Cortex of kidney (tissue), 1 donor: ENCODE measurements at places on chromosomes 16 and 17.

GRCh38 chr17:48215583-48216139 lies 108.1 kb downstream of the SNX11 start:
- DNase-seq, result no peak

- no peak for DNase-seq
Observed at GRCh38 chr16:28326881-28327610, 34.7 kb downstream of the SBK1 start.

- DNase-seq, result no peak
Observed at GRCh38 chr17:57020208-57020607, 42.3 kb downstream of the SCPEP1 start.

GRCh38 chr17:21455761-21456160 lies 79.6 kb downstream of the KCNJ12 start:
- no peak for DNase-seq

DNA sequence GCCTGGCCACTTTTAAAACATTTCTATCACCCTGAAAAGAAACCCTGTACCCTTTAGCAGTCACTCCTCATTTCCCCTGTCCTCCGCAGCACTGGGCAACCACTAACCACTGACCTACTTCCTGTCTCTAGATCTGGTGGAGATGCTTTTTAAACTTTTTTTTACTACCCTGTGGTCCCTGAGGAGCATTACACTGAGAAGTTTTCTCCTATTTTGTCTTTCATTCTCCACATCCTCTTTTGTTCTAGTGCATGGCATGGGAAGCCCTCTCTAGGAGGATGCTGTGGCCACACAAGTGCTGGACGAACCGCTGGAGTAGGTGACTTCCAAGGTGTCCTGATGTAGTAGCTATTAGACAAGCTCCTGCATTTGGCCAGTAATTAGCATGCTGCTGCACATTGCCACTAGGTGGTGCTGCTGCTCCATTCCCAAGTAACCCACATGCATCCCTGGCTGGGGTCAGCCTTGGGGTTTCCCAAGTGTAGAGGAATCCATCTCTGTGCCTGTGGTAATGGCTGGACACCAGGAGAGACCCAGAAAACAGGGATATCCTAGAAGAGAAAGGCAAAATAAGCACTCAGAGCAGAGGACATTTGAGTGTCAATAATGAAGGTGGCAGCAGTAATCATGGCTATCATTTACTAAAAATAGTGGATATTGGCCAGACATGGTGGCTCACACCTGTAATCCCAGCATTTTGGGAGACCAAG lies 143.8 kb upstream of the CRHR1 start:
- DNase-seq, result no peak

GRCh38 chr16:88769617-88770460 lies 15.2 kb downstream of the PIEZO1 start:
- DNase-seq, result no peak

DNA sequence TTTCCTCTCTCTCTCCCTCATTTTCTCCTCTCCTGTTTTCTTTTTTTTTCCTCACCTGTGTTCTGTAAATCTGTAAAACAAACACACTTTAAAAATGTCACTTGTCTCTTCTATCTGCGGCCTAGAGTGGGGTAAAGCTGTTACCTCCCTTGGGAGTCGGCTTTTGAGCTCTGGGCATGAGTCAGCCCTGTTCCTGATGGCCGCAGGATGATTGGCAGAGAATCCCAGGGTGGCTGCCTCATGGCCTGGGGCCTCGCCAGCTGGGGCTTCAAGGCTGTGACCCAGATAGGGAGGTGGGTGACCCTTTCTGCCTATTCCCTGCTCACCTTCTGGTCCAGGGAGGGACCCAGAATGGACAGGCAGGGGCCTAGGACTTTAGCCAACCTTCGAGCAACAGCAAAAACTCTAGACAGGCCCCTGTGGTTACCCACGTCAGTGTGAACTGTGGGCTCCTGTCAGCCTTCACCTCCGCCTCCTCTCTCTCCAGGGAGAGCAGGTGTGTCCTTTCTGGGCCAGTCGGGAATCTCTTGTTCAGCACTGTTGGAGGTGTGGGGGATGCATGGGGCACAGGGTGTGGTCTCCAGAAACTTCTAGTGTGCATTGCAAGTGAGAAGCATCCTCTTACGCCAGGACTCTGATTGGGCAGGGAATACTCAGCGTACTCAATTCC lies 87.4 kb downstream of the RAP1GAP2 start:
- no peak for DNase-seq

GRCh38 chr16:12672986-12673385 lies 130.7 kb downstream of the CPPED1 start:
- DNase-seq, result no peak

GRCh38 chr17:17767154-17767869 lies 69.5 kb downstream of the SREBF1 start:
- DNase-seq, result no peak

DNA sequence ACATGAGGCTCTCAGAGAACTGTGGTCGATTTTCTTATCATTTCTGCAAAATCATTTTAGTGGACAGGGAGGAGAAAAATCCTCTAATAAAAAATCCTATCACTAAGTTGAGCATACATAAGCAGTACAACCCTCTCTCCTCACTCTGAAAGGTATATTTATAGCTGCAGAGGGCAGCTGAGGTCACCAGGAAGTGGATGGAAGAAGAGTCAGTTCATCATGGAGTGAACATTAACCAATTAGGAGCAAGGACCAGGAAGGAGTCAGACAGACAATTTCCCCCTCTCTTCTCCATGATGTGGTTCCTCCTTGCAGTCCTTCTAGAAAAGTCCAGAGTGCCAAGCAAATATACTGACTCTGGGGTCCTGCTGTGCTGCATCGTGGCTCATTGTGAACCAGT lies 253.7 kb downstream of the TOX3 start:
- DNase-seq, result no peak

- DNase-seq, result no peak
Observed at GRCh38 chr17:81094509-81095382, 59.8 kb downstream of the BAIAP2 start.

GRCh38 chr17:4436381-4436780 lies 2.6 kb downstream of the SPNS3 start:
- no peak for DNase-seq

DNA sequence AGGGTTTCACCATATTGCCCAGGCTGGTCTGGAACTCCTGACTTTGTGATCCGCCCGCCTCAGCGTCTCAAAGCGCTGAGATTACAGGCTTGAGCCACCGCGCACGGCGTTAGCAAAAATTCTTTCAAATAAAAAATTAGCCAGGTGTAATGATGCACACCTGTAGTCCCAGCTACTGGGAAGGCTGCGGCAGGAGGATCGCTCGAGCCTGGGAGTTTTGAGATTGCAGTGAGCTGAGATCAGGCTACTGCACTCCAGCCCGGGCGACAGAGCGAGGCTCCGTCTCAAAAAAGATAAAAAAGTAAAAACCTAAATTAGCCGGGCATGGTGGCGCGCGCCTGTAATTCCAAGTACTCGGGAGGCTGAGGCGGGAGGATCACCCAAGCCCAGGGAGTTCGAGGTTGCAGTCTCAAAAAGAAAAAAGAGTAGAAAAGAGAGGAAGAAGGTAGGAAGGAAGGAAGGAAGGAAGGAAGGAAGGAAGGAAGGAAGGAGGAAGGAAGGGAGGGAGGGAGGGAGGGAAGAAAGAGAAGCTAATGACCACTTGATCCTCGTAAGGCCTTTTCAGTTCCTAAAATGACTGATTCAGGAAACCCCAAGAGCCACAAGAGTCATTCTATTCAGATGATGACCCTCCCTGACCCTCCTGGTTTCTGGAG lies 59.2 kb downstream of the SRL start:
- DNase-seq, result no peak

GRCh38 chr16:3971261-3971660 lies 90.7 kb upstream of the CREBBP start:
- DNase-seq, result no peak

GRCh38 chr16:70589998-70590471 lies 56.3 kb upstream of the IL34 start:
- DNase-seq, result no peak

- no peak for DNase-seq
Observed at GRCh38 chr16:73020409-73020884, 27.5 kb downstream of the ZFHX3 start.

GRCh38 chr16:85899444-85899843 lies 482 bp downstream of the IRF8 start:
- no peak for DNase-seq

DNA sequence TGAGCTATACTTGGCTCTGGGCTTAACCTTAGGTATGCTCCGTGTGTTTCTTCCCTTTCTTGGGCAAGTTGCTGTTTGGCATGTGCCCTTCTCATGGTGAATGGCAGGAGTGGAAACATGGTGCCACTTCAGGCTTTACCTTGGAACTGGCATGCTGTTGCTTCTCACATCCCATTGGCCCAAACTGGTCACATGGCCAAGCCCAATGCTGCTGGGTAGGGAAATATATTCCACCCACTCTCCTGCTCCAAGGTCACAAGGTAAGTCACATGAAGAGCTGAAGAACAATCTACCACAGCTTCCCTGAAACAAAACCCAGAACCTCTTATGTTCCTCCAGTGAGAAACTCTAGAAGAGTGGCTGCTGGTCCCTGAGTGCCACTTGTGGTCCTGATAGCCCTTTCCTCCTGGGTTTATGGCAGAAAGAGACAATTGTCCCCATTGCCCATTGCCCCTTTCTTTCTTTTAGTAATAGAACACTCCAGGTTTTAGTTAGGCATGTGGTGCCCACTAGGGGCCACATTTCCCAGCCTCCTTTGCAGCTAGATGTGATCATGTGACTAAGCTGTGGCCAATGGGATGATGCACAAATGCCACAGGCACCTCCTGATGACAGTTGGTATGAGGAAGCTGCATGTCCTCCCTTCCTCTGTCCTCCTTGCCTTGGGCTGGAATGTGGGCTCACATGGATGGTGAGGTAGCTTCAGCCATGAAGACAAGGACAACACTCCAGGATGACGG lies 50.3 kb downstream of the MEOX1 start:
- no peak for DNase-seq

GRCh38 chr16:15452246-15452855 lies 18.0 kb downstream of the BMERB1 start:
- DNase-seq, result no peak

GRCh38 chr16:12324152-12324551 lies 347.6 kb downstream of the SNX29 start:
- DNase-seq, result no peak

DNA sequence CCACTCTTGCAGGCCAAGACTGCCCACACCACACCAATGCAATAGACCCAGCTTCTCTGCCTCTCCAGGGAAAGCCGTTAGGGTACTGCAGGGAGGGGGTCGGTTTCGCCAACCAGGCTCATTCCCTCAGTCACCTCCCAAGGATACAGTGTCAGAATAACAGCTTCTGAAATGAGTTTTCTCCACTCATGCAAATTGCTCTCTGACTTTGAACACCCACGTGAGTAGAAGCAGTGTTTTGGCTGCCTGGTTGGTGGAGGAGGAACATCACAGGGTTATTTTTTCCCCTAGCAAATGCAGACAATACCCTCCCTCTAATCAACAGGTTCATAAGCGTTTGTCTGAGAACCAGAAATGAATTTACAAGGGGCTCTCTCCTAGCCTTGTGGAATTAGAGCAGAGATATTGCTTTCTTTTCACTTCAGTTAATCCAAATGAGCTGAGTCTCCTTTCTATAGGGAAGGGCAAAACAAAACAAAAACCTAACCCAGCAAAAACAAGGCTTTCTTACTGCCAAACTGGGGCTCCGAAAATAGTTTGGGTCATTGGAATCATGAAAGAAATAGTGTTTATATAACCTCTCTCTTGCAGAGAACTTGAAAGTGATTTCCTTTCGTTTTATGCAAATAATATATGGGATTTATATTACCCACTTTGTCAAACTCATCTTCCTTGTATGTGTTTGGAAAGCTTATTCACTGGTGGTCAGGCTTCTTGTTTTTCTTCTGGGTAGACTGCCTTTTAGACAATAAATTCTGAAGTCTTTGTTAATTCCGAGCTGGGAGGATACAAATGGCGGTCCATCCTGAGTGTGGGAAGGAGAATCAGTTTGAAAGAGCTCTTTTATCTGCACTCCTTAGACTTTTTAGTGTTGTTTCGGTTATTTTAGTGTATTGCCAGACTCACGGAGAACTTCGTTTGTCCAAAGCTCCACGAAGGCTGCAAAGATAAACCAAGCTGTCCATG lies 229.9 kb downstream of the MSI2 start:
- DNase-seq, result no peak

DNA sequence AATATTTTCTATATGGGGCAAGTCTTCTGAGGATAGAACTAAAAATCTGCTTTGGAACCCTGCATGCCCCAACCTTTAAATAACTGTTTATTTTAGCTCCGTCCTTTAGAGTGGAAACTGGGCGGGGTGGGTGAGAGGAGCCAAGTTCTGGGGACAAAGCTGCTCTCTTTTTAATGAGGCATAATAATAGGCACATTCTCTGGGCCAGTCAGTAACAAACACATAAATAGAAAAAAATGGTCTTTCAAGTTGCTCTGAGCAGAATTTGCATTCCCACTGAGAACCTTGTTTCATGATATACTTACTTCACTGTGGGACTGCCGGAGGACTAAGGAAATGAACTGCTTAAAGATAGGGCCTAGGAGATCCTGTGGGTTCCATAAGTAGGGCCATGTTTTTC lies 51.5 kb downstream of the KNOP1 start:
- DNase-seq, result no peak

- no peak for DNase-seq
Observed at GRCh38 chr17:1019451-1019850, 22.5 kb downstream of the TIMM22 start.

DNA sequence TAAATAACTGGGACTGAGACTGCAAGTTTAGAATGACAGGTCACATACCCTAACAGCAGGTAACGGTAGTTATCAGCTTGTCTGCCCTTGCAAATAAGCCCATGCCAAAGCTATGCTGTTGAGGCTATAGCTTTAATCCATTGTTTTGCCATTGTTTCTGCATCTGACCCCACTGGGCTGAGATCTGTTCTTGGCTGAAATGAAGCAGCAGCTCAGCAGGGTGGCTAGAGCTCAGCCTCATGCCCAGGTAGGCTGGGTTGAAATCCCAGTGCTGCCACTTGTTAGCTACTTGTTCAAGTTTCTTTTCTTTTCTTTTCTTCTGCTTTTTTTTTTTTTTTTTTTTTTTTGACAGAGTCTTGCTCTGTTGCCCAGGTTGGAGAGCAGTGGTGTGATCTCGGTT lies 40.1 kb downstream of the NKD1 start:
- no peak for DNase-seq

- DNase-seq, result no peak
Observed at GRCh38 chr16:57647136-57647875, 18.9 kb downstream of the ADGRG1 start.

GRCh38 chr17:34377078-34377823 lies 14.2 kb upstream of the CCL1 start:
- no peak for DNase-seq

GRCh38 chr17:9868552-9868951 lies 36.5 kb downstream of the RCVRN start:
- DNase-seq, result no peak

- no peak for DNase-seq
Observed at GRCh38 chr16:72179204-72179970, 7.4 kb upstream of the PMFBP1 start.
